ENCODE measurements at places on chromosomes 7 and 10. TPM values are rescaled to one million over a fixed set of nuclear protein-coding genes. Genes with fewer than 3 reads are reported as not detected.

CHCHD2 gene
- total RNA-seq = 224 TPM

LAMB4 gene
- total RNA-seq = 0.17 TPM

DNA sequence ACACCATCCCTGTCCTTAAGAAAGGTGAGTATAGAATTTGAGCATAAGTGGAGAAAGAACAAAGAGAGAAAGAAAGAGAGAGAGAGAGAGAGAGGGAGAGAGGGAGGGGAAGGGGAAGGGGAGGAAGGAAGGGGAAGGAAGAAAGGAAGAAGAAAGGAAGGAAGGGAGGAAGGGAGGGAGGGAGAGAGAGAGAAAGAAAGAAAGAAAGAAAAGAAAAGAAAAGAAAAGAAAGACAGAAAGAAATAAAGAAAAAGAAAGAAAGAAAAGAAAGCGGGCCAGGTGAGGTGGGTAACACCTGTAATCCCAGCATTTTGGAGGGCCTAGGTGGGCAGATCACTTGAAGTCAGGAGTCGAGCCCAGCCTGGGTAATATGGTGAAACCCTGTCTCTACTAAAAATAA, 19.9 kb downstream of the CCL24 start:
- no peak for DNase-seq

GRCh38 chr7:74058486-74058885, 25.1 kb upstream of the LIMK1 start:
- no peak for DNase-seq

Measured in fibroblast of lung (primary cell).